ENCODE measurements at places on chromosomes 2 and 18.

DNA sequence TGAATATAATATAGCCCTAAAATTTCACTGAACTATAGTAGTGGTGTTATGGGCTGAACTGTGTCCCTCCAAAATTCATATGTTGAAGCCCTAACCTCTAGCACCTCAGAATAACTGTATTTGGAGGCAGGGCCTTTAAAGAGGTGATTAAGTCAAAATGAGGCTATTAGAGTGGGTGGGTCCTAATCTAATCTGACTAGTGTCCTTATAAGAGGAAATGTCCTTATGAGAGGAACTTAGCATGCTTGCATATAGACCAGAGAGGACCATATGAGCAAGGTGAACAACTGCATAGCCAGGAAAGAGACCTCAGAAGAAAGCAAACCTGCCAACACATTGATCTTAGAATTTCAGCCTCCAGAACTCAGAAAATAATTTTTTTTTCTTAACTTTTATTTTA, 238.4 kb downstream of the ZEB2 start:
- DNase-seq, result no peak

DNA sequence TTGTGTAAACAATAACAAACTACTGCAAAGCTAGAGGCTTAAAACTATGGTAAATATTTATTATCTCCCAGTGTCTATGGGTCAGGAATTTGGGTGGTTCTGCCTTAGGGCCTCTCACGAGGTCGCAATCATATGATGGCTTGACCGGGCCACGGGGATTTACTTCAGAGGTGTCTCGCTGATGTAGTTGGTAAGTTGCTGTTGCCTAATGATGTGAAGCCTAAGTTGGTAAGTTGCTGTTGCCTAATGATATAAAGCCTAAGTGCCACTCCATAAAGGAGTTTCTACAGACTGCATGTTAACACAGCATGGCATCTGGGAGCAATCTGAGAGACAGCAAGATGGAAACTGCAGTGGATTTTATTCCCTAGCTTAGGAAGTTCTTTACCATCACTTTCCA, 35.8 kb downstream of the FMNL2 start:
- no peak for DNase-seq

GRCh38 chr2:43020990-43021669, 205.3 kb downstream of the ZFP36L2 start:
- DNase-seq, result no peak

- DNase-seq, result peak; percentile 46
Observed at GRCh38 chr2:204871231-204871953, 326.1 kb downstream of the PARD3B start.

DNA sequence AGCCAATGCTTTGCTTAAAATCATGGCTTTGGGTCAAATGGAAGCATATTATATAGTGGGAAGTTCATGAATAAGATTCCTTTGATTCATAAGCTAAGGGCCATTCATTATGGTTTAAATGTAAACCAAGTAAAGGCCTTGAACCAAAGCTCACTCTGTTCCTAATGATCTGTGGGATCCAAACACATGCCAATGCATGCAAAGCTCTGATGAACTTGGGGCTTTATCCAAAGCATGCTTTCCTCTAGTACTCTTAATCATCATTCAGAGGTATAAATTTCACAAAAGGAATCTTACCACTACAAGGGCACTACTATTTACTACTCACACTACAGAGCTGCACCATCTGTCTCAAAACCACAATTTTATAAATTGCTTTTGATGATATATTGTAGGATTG, 102.8 kb upstream of the RBMS1 start:
- DNase-seq, result no peak

GRCh38 chr2:132953771-132954170, 283.8 kb upstream of the LYPD1 start:
- DNase-seq, result no peak

- no peak for DNase-seq
Observed at GRCh38 chr2:190443778-190444481, 35.8 kb downstream of the MFSD6 start.

DNA sequence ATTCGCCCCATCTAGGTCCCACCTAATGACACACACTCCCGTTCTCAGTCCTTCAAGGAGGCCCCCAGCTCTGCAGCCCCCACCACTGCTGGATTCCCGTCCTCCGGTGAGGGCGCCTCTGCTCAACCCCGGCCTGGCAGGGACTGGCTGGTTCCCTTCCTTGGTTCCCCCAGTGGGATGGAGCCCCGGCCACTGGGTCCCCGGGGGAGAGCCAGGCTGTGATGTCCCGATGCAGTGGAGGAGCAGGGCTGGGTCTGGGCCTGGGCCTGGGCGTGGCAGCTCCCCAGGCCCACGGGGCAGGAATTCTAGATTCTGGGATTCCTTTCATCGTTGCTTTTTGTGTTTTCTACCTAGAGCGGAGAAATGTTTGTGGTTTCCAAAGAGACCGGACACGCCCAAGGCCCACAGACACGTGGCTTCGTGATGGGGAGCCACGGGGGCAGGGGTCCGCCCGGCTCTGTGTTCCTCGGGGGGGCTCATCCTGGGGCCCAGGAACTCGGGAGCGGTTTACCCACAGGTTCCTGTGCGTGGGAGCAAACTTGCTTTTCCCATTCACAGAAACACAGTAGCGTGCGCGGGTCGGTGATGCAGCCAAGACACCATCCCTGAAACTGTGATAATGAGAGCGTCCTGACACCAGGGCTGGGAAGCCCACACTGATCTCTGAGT, 67.0 kb downstream of the SLC66A2 start:
- no peak for DNase-seq

DNA sequence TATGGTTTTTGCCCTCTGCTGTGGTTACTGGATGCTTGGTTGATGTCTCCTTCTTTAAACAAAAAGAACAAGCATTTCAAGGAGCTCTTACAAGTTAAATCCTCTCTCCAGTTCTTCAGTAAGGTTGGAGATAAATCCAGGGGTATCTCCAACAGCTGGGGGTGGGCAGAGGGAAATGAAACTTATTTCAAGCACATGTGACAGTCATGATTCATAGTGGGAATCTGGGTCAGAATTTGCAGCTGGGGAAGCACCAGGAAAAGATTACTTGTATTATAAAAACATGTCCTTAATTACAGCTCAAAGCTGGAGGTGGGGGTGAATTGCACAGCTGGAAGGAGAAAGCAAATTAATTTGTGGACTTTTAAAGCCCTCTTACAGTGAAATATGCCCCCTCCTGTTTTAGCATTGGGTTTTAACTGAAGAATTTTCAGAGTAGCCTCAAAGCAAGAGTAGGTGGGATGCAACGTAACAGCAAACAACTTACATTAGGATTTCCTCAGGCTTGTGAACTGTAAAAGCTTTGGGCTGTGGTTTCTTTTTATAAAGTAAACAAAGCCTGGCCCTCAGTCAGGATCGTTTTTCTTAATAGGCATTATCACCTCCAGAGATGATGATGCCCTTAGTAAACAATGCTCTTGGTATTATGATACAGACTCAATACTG, 596.4 kb downstream of the NYAP2 start:
- DNase-seq, result no peak

DNA sequence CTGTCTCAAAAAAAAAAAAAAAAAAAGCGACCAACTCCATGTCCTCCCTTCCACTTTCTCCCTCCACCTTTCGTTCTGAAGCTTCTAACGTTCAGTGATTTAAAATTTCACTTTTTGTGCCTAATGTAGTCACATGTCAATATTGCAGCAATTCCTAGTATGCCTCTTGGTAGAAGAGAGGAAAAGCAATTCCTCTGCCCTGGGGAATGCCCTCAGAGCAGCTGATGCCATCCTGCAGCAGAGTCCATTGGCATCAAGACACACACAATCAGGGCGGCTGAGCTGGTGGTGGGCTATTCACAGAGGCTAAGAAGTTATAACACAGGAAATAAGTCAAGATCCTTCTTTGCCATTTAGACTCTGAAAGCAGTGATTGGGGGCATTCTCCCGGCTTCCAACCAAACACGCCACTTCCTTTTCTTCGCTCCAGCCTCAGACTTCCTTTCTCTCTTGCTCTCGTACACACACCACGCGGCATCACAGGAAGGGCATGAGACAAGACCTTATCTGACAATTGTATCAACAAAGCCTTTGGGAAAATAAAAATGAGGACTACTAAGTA, 71.9 kb downstream of the MOGAT1 start:
- DNase-seq, result no peak

GRCh38 chr2:235864302-235864701, 303.9 kb downstream of the GBX2 start:
- DNase-seq, result no peak

GRCh38 chr2:81007104-81007503, 702.6 kb upstream of the LRRTM1 start:
- DNase-seq, result no peak

- DNase-seq, result no peak
Observed at GRCh38 chr2:74099835-74100234, 47.9 kb downstream of the BOLA3 start.

DNA sequence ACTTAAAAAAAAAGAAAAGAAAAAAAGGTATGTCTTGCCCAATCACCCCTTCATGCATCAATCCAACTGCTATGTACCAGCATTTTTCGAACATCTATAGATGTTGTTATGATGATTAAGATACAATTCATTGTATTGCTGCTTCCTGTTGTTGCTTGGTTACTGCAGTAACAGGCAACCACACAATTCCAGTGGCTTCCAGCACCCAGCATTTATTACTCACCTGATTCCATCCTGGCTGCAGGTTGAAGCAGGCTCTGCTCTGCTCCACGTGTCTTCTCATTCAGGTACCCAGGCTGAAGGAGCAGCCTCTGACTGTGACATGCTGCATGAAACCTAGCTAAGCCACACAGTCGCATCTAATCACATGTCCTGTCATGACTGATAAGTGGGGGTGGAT, 196.9 kb downstream of the INO80D start:
- DNase-seq, result no peak

All from CD4-positive, alpha-beta T cell treated with Interleukin-12 subunit alpha and Interleukin-12 subunit beta, for 1 hour (primary cell).